Activated naive CD4-positive, alpha-beta T cell (primary cell): ENCODE measurements at places on chromosomes 12 and 14.
A peak's percentile ranks its signal among the peaks of the same experiment; 100 is the strongest.

DNA sequence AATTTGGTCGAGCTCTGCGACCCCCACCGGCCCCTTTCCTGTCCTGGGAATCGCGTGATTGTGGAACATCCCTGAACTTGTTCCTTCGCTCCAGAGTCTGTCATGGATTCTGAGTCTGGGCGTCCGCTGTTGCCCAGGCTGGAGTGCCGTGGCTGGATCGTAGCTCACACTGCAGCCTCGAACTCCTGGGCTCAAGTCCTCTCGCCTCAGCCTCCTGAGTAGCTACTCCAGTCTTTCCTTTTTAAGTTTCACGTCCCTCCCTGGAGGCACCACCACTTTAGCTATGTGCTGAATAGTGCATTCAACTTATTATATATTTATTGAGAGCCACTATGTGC, 698 bp downstream of the ACOT6 start:
- DNase-seq, result no peak

DNA sequence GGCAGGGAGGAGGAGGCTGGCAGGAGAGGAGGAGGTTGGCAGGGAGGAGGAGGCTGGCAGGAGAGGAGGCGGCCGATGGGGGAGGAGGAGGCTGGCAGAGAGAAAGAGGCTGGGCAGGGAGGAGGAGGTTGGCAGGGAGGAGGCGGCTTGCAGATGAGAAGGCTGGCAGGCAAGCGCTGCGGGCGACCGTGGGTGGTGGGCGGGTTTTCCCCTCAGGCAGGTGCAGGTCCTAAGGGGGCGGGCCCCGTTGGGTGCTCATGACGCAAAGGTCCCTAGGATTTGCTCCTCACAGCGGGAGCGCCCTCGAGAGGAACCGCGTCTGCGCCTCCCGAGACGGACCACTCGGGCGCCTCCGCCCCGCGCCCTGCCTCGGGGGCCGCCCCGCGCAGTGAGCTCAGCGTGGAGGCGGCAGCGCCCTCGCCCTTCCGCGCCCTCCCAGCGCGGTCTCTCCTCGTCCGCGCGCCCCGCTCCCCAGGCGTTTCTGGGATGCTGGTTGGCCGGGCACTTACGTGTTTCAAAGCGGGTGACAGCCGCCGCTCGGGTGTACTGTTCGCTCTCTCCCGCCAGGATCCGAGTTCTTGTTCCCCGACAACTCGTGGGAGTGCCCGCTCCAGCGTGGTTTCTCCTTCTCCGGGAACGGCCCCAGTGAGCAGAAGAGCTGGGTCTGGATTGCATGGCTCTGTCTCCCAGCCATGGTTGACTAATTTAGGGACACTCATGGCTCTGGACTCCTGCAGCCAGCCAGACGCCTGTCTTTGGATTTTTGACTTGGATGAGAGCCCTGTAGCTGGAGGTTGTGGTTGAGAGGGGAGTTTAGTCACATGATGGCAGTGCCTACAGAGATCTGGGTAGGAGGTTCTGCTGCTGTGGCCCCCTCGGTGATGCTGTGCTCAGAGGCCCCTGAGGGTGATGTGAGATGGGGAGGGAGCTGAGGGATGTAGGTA, 64.1 kb upstream of the PPP4R3A start:
- DNase-seq, result peak; percentile 57

GRCh38 chr14:69711881-69712560, 54.9 kb upstream of the SRSF5 start:
- DNase-seq, result no peak

DNA sequence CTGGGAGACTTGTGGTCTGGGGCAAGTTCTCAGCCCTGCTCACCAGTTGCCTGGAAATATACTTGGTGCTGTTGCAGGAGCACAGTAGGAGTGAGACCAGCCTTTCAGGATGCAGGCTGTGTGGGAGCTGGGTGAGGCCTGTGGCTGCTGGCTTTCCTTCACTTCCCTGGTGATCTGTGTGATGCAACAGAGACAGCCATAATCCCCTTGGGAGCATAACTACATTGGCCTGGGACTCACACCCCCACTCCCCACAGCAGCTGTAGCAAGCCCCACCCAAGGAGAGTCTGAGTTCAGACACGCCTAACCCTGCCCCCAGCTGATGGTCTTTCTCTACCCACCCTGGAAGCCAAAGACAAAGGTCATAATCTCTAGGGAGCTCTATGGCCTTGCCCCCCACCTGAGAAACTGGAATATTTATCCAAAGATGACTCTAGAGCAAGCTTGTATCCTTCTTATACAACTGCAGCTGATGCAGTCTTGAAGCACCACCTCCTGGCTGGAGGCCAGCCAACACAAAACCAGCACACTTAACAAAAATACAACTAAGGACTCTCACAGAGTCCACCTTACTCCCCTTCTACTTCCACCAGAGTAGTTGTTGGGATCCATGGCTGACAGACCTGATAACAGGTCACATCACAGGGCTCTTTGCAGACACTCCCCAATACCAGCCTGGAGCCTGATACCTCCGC, 190.4 kb upstream of the CPNE8 start:
- DNase-seq, result no peak

DNA sequence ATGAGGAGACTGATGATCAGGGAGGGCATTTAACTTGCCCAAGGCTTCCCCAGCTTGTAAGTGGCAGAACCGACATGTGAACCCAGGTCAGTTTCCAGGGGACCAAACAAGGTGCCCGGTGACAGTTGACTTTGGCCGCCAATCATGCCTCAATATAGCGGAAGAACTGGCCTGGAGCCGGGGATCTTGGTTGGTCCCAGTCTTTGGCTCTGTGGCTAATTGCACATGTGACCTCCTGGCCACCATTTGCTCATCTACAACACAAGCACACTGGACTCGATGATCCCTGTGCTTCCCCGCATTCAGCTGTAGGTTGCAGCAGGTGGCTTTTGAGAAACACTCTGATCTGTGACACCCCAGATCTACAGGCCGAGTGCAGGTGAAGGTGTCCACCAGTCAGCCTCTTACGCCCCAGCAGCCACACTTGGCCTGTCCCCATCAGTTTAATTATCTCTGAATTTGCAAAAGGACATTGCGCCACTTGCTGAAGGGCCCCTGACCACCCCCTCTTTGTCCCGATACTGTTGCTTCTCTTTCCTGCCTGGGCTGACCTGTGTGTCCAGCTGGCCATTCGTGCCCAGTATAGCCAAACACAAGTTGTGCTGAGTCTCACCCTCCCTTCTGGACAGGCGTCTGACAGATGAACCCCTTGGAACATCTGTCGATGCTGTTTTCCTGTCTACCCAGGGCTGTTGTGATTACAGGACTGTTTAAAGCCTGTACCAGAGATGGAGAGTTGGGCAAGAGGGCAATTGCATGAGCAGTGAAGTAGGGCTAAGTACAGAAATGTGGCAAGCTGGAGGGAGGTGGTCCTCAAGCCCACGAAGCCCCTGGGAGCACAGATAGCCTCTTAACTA, 14.1 kb downstream of the ACACB start:
- no peak for DNase-seq

GRCh38 chr14:61420326-61420725, 98.9 kb downstream of the PRKCH start:
- DNase-seq, result no peak

- no peak for DNase-seq
Observed at GRCh38 chr14:67260965-67261364, 19.7 kb downstream of the PALS1 start.

- no peak for DNase-seq
Observed at GRCh38 chr12:80190001-80190400, 90.7 kb downstream of the OTOGL start.

- DNase-seq, result peak; percentile 21
Observed at GRCh38 chr12:4143896-4144295, 129.7 kb upstream of the CCND2 start.

GRCh38 chr14:61621444-61621843, 73.9 kb upstream of the HIF1A start:
- DNase-seq, result no peak

DNA sequence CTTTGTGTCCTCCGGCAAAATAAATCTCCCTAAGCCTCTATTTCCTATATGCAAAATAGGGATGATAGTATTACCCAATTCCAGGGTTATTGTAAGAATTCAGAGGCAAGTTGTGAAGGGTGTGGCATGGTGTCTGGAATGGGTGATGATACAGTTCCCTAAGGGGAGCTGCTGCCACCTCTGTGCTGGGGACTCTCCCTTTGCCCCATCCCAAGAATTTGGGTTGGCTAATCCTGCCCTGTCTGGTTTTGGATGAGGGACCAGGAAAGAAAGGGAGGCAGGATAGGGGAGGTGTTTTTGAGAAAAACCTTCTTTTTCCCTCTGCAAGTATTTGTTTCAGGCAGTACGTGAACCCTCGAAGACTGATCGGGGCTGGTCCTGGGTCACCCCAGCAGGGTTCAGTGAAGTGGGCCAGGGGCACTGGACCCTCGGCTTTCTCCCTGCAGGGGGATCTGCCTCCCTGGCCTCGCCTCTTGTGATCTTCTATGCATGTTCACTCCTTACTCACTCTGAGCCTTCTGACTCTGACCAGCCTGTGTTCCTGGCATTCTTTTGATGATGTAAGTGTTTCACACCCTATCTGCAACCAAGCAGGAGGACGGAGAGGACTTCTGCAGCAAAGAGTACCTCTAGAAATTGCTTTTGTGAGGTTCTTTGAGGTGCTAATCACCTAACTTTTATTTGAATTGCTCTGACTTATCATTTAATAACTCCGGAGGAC, 60.8 kb downstream of the RASSF3 start:
- no peak for DNase-seq

DNA sequence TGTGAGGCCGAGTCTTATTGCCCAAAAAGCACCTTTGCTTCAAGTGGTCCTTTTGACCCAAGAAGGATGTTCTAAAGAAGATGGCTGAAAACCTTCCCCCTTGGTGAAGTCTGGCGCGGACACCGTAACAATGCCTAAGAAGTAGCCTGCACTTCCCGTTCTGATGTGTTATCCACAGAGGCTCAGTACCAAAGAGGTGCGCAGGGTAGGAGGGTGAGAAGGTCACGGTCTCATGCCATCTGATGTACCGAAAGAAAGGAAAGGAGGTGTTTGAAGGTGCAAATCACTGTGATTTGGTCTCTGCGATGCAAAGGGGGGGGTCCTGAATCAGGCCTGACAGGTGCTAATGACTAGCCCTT, 9.9 kb downstream of the PEBP1 start:
- DNase-seq, result no peak

GRCh38 chr12:1576410-1577241, 17.8 kb downstream of the FBXL14 start:
- no peak for DNase-seq

GRCh38 chr12:97758586-97758985, 296.0 kb downstream of the RMST start:
- no peak for DNase-seq

GRCh38 chr12:117035287-117035686, 63.9 kb downstream of the TESC start:
- no peak for DNase-seq

- no peak for DNase-seq
Observed at GRCh38 chr12:70482764-70483163, 116.7 kb downstream of the KCNMB4 start.

DNA sequence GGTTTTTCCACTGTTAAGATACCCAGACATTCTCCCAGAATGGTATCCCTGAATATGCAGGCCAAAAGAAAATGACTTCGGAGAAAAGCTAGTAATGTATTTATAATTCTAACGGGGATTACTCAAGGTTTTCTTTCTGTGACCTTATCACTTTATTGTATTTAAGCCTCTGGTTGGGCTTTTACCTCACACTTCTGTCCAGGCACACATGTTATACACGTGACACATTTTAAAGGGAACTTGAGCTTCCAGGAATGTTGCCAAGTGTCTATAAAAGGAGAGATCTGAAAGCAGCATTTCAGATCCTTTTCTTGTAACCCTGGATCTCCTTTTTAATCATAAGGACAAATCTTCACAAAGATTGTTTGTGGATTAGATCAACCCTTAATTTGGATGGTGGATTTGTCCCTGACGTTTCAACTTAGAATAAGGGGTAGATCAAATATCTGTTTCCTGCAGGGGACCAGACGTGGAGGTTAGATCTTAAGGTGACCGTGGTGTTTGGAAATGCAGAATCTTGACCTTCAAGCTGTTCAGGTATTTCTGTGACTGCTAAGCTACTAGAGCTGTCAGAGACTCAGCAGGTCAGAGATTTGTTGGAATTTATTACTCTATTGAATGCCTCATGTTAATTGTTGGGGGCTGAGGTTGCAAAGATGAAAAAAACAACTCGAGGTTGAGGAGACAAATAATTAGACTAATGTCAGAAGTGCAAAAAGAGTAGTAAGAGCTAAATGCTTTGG, 1.5 kb downstream of the CIPC start:
- no peak for DNase-seq

DNA sequence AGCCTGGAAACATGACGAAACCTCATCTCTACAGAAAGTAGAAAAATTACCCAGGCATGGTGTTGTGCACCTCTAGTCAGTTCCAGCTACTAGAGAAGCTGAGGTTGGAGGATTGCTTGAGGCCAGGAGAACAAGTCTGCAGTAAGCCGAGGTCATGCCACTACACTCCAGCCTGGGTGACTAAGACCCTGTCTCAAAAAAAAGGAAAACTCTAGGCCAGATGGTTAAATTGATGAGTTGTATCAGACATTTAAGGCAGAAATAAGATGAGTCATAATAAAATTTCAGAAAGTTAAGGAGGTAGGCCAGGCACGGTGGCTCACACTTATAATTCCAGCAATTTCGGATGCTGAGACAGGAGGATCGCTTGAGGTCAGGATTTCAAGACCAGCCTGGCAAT, 10.7 kb downstream of the EIF2S1 start:
- DNase-seq, result no peak

DNA sequence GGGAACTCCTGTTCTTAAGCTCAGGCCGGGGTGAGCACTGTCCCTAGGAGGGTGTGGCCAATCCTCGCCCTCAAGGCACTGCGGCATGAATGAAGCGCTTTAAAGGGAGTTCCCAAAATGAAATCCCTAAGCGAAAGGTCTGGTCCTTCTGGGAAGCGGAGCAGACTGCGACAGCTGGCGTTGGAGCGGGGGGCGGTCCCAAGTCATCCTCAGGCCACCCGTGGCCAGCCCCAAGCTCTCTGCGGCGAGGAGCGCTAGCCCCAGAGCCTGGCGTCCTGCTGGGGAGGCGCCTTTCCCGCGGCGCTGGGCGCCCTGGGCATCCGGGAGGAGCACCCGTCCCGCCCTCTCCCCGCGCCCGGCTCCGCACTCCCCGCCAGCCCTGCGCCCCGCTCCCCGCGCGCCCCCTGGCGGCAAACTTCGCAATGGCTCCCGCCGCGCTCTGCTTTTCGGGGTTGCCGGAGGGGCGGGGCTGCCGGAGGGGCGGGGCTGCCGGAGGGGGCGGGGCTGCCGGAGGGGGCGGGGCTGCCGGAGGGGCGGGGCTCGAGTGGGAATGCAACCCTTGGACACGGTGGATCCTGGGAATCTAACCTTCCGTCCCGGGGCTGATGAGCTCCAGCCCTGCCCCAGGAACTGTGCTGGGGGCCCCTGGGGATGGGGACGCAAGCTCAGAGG, 25.4 kb downstream of the ZBTB42 start:
- DNase-seq, result peak; percentile 97

- no peak for DNase-seq
Observed at GRCh38 chr14:94673781-94674231, 61.6 kb downstream of the SERPINA3 start.

GRCh38 chr14:31457665-31458659, 656 bp upstream of the DTD2 start:
- no peak for DNase-seq

DNA sequence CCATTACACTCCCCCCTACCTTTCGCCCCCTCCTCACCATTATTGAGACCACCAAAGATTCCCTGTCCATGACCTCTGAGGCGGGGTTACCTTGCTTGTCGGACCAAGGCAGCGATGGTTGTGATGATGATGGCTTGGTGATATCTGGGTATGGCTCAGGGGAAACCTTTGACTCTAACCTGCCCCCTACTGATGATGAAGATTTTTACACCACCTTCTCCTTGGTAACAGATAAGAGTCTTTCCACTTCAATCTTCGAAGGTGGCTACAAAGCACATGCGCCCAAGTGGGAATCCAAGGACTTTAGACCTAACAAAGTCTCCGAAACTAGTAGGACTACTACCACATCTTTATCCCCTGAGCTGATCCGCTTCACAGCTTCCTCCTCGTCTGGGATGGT, 350.2 kb downstream of the DIO2 start:
- DNase-seq, result no peak
